ENCODE measurements at places on chromosomes 3 and 15. TPM values are rescaled to one million over a fixed set of nuclear protein-coding genes. Genes with fewer than 3 reads are reported as not detected.
A peak's percentile ranks its signal among the peaks of the same experiment; 100 is the strongest.

GRCh38 chr3:126060613-126061145, 23.2 kb downstream of the SLC41A3 start:
- DNase-seq: no peak

- DNase-seq: no peak
Measured at GRCh38 chr15:86041399-86041798, 38.3 kb upstream of the AGBL1 start.

DNA sequence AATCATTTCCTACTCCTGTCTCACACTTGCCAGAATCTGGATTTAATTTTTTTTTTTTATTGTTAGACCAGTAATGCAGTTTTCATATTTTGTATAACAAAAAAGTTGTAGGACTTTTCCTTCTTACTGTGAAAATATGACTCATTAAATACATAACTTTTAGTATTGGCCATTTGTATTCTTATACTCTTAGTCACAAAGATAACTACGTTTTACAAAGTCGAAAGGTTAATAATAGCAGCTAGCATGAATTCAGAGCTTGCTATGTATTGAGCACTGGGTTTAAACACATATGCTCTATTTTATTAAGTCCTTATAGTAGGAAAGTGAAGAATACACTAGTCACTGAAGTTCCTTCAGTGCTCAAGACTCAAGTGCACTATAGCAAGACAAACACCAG, 43.1 kb downstream of the LRRN1 start:
- no peak for DNase-seq

GRCh38 chr3:155859859-155860258, 5.6 kb upstream of the SLC33A1 start:
- no peak for DNase-seq

- DNase-seq: peak; percentile 65
Measured at GRCh38 chr3:183490653-183491052, 62.2 kb upstream of the MCF2L2 start.

- no peak for DNase-seq
Measured at GRCh38 chr3:24506966-24507775, 12.5 kb upstream of the THRB start.

- no peak for DNase-seq
Measured at GRCh38 chr3:159158801-159159200, 356.9 kb downstream of the MFSD1 start.

GRCh38 chr3:183845090-183845489, 19.7 kb upstream of the MAP6D1 start:
- no peak for DNase-seq

DNA sequence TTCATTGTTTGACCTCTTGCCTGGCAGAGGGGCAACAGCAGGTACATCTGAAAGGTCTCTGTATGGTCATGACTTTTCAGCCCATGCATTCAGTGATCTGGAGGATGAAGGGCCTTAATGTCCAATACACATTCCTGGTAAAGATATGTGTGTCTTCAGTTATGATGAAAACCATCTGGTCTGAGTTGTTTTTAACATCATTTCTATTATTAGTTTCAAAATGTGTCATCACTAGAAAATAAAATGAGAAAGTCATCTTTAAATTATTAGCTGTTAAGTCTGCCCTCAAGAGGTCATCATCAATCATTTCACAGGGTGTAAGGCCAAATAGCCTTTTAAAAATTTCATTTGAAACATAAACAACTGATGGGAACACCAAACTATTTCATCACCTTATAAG, 92.1 kb upstream of the PLSCR4 start:
- no peak for DNase-seq

DNA sequence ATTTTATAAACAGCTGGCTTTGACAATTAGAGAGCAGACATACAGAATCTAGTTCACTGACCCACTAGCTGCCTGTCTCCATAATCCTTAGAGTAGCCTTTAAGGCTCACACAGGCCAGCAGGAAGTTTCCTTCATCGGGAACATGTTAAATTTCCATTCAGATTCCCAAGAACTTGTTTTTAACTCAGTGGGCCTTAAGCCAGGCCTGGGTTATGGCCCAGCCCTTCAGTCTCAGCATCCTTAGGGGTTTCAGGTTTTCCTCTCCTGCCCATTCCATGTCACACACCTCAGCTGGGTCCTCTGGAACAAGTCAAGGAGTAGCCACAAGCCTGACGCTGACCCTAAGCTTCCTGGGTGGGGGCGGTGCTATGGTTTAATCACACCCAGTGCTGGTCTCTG, 15.0 kb downstream of the CDAN1 start:
- DNase-seq: no peak

DNA sequence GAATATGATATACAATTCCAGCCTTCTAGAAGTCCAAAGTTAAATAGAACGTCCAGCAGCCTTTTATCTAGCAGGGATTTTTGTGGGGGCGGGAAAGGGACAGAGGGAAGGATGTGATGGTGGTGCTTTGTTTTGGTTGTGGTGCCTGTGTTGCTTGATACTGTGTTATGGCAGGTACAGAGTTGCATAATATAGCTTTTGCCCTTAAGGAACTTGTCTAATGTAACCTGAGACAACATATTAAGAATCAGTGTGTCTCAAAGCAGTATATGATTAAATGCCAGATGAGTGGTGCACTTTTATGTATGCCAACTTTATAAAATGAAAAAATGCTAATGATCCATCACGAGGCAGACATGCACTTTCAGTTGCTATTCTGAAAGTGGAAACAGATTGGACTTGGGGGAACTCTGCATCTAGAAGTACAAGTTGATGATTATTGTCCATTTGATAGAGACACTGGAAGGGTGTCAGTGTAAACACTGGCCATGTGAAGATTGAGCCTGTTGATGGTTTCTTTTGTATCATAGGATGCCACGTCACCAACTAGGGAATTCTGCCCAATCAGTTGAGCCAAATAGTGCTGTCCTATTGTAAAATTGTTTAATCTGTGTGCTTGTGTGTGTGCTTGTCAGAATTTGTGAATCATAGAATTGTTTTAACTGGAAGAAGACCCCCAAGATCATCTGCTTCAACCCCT, 23.0 kb downstream of the NEO1 start:
- no peak for DNase-seq

DNA sequence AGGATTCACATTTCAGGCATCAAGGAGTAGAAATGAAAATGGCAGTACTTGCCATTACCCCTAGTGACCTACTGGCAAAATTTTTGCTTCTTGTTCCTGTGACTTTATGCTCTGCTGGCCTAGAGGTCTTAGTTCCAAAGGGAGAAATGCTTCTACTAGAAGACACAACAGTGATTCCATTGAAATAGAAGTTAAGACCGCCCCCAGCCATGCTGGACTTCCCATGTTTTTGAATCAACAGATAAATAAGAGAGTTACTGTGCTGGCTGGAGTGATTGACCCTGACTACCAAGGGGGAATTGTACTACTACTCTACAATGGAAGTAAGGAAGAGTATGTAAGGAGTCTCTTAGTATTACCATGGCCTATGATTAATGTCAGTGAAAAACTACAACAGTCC, 196.2 kb upstream of the AZI2 start:
- no peak for DNase-seq

The LRRIQ4 gene
- total RNA-seq: not detected

The LEKR1 gene
- 6.3 TPM for total RNA-seq

The TIGIT gene
- total RNA-seq: not detected

The THRB gene
- 33.2 TPM for total RNA-seq

The PLSCR5 gene
- total RNA-seq: not detected
